HFF-Myc (cell line): ENCODE measurements at places on chromosomes 1 and 21.

DNA sequence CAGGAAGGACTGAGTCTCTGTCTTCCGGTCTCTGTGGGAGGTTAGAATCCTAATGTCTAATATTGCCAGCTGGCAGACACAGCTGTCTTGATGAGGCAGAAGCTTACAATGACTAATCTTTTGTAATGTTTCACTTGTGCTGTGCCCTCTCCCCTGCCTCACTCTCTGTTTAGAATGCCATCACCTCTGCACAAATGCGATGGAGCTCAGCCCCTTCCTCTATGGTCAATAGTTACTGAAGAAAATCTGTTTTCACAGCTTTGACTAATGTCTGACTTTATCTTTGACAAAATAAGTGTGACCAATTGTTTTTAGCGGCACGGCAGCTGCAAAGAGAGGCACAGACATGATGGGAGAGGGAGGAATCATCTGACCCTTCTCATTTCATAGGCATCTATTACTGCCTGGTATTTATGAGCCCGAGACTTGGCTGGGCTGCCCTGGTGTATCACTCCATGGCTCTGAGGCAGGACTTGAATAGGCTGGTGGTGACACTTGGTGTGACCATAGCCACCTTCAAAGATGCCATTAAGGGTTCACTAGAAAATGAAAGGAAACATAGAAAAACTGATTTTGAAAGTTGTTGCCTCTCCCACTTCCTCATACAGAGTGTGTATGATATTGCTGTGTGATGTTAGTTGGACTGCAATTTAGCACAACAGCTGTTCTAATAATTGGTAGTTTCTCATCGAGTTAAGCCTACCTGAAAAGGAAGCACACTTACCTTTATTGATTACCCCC lies 163.2 kb upstream of the NBPF11 start:
- DNase-seq = no peak

GRCh38 chr1:239879321-239880170 lies 212.1 kb upstream of the FMN2 start:
- no peak for DNase-seq

GRCh38 chr1:33442141-33442540 lies 11.2 kb upstream of the PHC2 start:
- no peak for DNase-seq

GRCh38 chr1:28755701-28756100 lies 19.0 kb downstream of the YTHDF2 start:
- no peak for DNase-seq

- DNase-seq = no peak
Observed at GRCh38 chr1:83418558-83418957, 580.4 kb downstream of the TTLL7 start.

- no peak for DNase-seq
Observed at GRCh38 chr1:236854605-236854983, 59.5 kb downstream of the MTR start.

DNA sequence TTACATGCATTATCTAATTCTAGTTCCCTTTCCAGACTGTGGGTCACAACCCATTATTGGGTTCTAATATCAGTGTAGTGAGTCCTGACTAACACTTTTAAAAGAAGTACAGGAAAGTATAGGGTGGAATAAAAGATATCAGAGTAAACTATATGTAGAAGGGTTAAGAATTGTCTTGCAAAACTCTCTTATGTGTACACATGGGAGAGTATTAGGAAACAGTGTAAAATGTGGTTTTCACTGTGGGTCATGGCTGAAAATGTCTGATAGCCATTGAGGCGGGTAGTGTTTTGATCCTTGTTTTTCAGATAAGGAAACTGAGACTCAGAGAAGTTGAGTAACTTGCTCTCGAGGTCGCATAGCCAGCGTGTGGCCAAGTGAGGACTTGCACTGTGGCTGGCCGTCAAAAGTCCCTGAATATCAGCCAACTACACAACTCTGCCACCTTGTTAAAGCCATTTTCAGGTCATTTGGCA lies 18.5 kb upstream of the MTARC1 start:
- no peak for DNase-seq

DNA sequence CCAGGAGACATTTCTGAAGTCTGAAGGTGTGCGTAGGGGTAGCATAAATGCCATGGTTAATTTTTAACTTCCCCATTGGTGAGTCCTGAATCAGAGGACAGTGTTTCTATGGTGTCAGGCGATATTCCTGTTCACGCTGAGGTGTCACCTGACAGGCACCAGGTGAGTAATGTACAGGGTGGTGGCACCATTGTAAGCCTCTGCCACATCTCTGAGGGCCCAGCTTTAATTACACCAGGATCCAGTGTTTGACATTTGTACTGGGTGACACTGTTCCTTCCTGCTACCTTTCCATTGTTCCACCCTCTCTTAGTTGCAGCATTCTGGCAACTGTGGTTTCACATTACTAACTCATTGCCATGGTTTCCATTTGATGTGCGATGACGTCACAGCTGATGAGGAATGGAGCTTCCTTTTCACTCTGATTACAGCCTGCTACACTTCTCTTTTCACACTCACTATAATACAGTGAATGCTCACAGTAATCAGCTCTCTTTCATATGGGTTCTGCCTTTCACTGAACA lies 40.6 kb upstream of the MARK1 start:
- peak; percentile 52 for DNase-seq

DNA sequence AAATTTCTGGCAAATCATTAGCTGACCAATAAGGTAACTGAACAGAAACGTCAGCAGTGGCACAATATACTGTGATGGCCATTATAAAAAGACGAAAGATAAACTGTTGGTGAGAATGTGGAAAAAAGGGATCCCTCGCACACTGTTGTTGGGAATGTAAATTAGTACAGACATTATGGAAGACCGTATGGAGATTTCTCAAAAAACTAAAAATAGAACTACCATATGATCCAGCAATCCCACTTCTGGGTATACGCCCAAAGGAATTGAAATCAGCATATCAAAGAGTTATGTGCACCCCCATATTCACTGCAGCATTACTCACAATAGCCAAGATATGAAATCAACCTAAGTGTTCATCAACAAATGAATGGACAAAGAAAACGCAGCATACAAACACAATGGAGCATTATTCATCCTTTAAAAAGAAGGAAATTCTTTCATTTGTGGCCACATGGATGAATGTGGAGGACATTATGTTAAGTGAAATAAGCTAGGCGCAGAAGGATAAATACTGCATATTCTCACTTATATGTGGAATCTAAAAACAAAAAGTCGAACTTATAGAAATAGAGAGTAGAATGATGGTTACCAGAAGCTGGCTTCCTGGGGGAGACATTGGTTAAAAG lies 257.7 kb downstream of the RHOU start:
- DNase-seq = no peak

- no peak for DNase-seq
Observed at GRCh38 chr21:35020436-35020835, 28.7 kb downstream of the RUNX1 start.

DNA sequence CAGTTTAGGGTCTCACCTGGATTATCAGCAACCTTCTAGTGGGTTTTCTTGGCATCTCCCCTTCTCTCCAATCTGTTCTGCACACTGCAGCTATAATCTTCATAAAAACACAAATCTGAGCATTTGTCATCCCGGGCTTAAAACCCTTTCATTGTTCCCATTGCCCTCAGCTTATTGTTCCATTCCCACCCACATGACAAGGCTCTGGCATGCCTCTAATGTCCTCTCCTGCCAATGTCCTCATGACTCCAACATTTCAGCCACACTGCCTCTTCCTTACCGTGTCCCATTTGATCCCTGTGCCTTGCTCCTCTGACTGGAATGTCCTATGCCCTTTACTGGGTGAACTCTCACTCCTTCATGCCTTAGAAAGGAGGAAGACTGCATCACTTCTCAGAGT lies 7.5 kb upstream of the DPH2 start:
- DNase-seq = no peak

GRCh38 chr1:187306710-187307415 lies 478.1 kb downstream of the PLA2G4A start:
- DNase-seq = no peak

- no peak for DNase-seq
Observed at GRCh38 chr1:21072721-21073120, 104.0 kb downstream of the EIF4G3 start.

- no peak for DNase-seq
Observed at GRCh38 chr1:97783751-97784150, 137.1 kb downstream of the DPYD start.

- no peak for DNase-seq
Observed at GRCh38 chr1:241658081-241658793, 6.2 kb downstream of the WDR64 start.

- DNase-seq = no peak
Observed at GRCh38 chr1:158095737-158096335, 84.9 kb upstream of the CD1D start.

DNA sequence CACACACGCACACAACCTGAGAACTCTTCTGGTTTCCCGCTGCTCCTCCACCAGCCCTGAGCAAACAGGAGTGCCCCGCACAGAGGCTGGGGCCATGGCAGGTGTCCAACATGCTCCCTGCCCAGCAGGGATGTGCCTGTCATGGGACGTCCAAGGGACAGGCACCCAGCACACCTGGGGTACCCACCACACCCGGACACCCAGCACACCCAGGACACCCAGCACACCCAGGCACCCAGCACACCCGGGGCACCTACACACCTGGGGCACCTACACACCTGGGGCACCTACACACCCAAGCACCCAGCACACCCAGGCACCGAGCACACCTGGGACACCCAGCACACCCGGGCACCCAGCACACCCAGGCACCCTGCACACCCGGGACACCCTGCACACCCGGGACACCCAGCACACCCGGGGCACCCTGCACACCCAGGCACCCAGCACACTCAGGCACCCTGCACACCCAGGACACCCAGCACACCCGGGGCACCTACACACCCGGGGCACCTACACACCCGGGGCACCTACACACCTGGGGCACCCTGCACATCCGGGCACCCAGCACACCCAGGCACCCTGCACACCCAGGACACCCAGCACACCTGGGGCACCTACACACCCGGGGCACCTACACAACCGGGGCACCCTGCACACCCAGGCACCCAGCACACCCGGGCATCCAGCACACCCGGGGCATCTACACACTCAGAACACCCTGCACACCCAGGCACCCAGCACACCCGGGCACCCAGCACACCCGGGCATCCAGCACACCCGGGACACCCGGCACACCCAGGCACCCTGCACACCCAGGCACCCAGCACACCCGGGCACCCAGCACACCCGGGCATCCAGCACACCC lies 37.9 kb downstream of the UBE2G2 start:
- DNase-seq = no peak

DNA sequence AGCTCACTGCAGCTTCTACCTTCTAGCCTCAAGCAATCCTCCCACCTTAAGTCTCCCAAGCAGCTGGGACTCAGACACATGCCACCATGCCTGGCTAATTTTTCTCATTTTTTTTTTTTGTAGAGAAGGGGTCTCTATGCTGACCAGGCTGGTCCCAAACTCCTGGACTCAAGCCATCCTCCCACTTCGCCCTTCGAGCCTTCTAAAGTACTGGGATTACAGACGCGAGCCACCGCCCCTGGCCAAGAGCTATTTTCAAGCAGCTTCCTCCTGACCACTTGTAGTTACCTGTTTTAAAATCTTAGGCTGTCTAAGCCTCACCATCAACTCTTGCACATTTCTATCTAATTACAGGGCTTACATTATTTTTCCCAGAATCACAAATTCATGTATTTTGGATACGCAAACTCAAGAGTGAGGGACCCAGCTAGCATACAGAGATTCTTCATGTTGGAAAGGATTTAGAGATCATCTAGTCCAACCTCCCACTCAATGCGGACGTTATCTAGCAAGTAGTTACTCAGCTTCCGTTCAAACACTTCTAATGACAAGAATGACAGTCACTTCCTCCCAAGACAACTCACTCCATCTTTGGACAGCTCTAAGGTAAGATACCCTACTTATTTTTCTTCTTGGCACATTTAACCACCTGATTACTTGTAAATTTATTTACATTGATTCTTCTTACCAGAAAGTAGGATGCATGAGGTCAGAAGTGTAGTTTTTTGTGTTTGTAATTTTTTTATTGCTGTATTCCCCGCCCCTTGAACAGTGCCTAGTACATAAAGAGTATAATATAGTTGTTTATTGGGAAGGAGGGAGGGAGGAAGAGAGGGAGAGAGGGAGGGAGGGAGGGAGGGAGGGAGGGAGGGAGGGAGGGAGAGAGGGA lies 65.4 kb downstream of the LUZP1 start:
- no peak for DNase-seq
